ENCODE measurements at places on chromosomes 3 and 15.

DNA sequence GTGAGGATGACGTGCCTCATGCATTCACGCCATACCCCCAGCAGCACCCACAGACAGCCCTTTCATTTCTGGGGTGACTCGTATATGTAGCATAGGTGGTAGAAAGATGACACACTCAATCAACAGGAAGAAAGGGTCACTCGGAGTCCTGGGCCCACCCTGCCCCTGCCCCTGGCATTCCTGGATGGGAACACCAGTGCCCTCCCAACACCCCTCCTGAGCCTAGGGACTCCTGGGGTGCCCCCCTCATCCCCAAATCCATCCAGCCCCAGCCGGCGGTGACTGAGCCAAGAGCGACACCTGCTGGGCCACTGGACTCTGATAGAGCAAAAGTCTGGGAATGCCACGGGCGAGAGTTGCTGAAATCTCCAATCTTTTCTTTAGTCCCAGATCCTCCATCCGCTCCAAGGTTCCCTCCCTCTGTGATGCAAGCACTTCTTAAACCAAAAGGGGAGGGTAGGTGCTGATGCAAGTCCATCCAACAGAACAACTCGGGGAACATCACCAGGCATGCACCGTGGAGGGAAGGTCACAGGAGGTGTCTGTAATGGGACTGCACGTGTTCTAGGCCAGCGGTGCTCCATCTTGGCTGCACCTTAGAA is 31.1 kb downstream of the ACAN start:
- DNase-seq: no peak

DNA sequence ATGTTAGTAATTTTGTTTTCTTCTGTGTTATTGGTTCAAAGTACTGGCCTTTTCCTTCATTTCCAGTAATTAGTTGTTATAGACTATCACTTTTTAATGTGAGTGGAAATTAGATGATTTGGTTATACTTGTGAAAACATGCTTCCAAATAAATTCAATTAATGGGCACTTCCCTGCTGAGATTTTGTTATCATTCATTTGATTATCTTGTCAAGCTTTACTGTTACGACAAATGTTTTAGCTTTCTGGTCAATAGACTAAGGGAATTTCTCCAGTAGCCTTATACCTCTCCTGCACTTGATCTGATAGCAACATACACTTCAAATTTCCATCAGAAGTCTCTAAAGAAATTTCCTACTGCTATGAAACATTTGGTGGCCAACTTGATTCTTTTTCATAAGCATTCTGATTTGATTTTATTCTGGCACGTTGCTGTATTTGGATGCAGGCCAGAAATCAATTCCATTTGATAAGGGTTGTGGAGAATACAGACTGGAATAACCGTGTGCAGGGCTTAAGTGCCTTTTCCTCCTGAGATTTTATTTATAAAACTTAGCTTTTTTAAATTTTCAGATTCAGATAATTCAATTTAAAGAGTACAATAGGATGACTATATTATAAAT is 573.8 kb upstream of the NAALADL2 start:
- DNase-seq: no peak

GRCh38 chr3:165466856-165467255 is 270.7 kb upstream of the SLITRK3 start:
- no peak for DNase-seq

- peak; percentile 32 for DNase-seq
Measured at GRCh38 chr3:13501521-13501920, 21.4 kb downstream of the HDAC11 start.

DNA sequence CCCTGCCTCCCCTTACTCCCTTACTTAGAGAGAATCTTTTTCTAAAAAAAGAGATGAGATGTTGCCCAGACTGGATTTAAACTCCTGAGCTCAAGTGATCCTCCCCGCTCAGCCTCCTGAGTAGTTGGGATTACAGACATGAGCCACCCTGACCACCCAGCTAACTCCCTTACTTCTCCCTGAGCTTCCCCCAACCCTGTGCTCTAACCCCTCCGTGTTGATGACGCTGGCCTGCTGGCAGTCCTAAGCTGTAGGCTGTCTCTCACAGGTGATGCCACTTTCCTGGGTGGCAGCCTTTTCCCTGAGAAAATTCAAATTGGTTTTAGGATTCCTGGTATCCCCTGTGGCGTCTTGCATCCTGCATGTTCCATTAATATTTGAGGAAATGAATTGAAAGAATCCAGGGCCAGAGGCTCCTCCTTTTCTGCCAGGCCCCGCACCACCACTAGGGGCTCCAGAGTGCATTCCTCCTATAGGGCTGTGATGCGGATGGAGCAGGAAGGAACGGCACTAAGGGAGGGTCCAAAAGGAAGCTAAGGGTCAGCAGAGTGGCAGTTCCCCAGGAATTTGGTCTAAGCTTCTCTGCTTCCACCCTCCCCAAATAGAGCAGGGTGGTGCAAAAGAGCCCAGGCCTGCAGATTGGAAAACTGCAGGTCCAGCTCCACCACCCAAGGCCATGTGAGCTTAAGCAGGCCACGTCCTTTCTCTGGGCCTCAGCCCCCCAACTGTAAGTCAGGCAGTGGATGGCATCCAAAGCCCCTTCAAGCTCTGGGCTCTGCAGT is 101.1 kb downstream of the DAPK2 start:
- DNase-seq: peak; percentile 83

DNA sequence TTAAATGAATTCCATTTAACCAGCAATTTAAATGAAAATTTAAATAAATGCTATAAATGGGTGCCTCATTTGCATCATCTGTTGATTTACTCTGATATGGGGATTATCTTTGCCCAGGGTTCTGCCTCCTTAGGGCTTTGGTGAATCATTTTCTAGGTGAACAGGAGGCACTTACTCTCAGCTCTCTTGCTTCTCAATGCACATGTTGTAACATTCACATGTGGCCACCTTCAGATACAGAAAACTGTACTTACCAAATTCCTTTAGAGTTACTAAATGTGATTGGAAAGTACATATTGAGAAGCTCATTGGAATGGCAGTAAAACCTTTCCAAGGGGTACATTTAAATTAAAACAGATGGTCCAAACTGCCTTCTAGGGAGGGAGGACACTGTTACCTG is 20.8 kb downstream of the GADL1 start:
- no peak for DNase-seq

DNA sequence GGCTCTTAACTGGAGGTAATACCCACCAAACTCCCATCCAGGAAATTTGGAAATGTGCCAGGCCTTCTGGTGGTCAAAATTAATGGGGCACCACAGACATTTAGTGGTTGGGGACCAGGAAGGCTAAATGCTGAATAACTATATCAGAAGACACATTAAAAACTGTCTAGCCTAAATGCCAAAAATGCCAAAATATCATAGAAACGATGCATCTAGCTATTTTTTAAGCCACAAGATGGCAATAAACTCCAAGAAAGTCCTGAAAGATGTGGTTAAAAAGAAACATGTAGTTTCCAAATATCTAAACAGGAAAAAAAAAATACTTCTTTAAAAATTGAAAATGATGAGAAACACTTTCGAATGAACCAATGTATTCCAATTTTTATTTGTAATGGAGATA is 19.9 kb downstream of the CCDC14 start:
- DNase-seq: no peak

DNA sequence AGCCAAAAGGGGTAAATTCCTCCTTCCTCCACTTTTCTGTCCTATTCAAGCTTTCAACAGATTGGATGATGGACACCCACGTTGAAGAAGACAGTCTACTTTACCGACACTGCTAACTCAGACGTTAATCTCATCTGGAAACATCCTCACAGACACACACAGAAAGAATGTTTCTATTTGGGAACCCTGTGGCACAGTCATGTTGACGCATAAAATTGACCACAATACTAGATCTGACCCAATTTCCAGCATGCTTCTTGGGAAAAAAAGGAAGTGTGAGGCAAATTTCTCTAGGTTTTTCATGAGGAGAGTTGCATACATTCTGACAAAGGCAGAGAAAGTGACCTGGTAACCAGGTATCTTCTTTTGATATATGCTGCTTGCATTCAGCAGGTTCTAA is 594.1 kb downstream of the FGF12 start:
- DNase-seq: no peak

DNA sequence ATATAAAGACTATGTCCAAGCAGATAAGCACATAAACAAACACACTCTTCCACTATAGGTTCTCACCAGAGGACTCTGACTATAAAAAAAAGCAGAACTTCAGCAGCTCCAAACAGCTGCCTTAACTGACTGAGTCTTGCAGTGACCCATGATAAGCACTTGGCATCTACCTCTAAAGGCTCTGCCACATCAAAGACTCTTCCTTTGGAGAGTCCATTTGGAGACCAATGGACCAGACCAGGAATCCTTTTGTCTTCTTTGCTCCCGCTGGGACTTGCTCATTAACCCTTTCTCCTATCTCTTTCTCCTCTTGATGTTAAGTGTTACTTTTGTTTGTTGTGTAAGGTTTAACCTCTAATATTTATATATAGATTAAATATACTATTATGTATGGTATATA is 424.1 kb downstream of the RSL24D1 start:
- DNase-seq: no peak

GRCh38 chr3:126996905-126997304 is 14.0 kb downstream of the PLXNA1 start:
- DNase-seq: no peak
